ENCODE measurements at places on chromosomes 6 and 20.

- no peak for DNase-seq
These were observed 54.0 kb downstream of the STK4 start for GRCh38 chr20:45020236-45020886.

- DNase-seq, result no peak
These were observed 41.7 kb upstream of the NAA20 start for GRCh38 chr20:19975436-19975799.

GRCh38 chr20:58682656-58683531 lies 9.7 kb upstream of the NPEPL1 start:
- no peak for DNase-seq

GRCh38 chr6:33007831-33008400 lies 1.5 kb downstream of the HLA-DOA start:
- no peak for DNase-seq

GRCh38 chr6:159068904-159069578 lies 24.2 kb upstream of the TAGAP start:
- no peak for DNase-seq

DNA sequence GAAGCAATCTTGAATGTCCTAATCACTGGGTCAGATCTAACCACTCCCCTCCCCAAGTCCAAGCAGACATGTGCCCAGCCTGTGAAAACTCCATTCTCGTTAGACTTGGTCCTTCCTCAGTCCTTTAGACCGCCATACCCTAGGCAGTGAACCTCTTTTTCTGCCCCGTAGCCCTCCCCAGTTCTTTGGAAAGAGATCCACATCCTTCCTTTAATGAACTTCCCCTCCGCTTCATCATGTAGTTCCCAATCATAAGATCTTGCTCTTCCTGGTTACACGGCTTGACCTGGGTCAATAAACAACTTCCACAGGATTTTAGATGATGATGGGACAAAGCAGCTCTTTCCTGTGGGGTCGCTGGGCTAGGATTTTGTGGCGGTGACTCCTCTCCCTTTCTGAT lies 9.6 kb downstream of the AHCY start:
- no peak for DNase-seq

DNA sequence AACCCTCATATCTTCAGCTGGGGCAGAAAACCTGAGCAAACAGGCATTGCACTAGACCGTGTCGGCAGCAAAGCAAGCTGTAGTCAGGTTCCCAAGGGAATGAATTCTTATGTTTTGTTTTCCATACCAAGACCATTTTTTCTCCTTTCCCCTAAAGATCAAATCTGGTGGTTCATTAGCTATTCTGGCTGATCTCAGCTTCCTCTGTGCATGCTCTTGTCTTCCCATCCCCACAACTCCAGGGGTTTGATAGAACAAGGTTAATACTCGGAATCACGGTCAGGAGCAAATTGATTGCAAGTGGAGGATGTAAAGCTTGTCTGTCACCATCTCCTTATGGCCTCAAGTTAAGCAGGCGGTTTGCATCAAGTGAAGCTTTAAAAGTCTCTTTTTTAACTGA lies 778.8 kb downstream of the KIF16B start:
- no peak for DNase-seq

- no peak for DNase-seq
These were observed 122.5 kb downstream of the DST start for GRCh38 chr6:56520218-56520617.

- DNase-seq, result peak; percentile 98
These were observed at the start of gene IER3 for GRCh38 chr6:30744054-30744805. Gene IER3 (minus strand): TSS chr6:30744547. CDS start chr6:30744518, 29 bp downstream.

DNA sequence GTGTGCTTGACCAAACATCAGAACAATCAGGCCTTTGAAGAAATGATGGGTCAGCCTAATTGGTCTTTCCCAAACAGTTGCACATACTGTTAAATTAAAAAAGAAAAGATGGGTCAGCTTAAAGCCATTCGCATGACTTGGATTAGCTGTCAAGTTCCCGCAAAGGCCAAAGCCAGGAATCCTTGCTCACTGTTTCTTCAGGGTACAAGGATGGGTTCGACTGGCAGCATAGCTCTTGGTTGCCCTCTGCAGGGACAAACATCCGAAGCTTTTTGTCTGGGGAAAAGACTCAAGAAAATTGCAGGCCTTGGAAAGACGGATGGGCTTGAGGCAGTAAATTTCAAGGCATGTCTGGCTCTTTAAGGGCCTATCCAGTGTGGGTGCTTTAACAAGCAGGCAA lies 168.0 kb downstream of the HDGFL1 start:
- DNase-seq, result no peak

- no peak for DNase-seq
These were observed 431.0 kb upstream of the IRAK1BP1 start for GRCh38 chr6:78436335-78436734.

GRCh38 chr6:96704713-96705112 lies 132.6 kb downstream of the GPR63 start:
- no peak for DNase-seq

GRCh38 chr6:79201143-79201542 lies 33.3 kb downstream of the HMGN3 start:
- DNase-seq, result no peak

DNA sequence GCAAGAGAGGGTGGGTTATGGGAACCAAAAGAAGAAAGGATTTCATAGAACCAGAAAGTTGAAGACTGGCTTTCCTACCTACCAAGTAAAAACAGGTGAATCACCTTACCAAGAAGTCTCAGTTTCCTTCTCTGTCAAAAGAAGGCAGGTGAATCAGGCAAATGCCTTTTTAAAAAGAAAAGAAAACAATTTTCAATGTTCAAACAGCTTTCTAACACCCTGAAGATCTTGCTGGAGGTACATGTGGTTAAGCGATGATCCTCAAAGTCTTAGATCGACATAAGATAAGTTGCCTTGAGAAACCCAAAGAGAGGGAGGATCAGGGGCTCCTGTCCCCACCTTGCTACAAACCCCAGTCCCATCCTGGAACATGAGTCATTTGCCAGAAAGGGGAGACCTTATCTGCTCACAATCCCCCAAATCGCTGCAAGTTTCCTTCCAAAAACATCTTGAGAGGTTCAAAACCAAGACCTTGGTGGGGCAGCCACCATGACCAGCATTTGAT lies 71.6 kb downstream of the NFATC2 start:
- peak; percentile 76 for DNase-seq

- no peak for DNase-seq
These were observed 20.5 kb downstream of the RSPH9 start for GRCh38 chr6:43665376-43665775.

- DNase-seq, result peak; percentile 64
These were observed 114.5 kb downstream of the TOX2 start for GRCh38 chr20:44028868-44029847.

GRCh38 chr6:113923526-113923925 lies 47.4 kb downstream of the HDAC2 start:
- DNase-seq, result no peak

DNA sequence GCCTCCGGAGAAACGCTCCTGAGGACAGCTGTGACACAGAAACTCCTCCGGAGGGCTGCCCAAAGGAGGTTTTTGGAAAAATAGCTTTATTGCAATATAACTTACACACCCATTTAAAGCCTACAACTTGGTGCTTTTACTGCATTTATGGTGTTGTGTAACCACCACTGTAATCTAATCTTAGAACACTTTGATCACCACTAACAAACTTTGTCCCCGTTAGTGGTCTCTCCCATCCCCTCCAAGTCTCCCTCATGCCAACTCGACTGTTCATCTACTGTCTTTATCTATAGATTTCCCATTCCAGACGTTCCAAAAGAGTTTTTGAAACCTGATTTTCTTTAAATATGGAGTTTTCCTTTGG lies 62.8 kb downstream of the SYNJ2 start:
- DNase-seq, result no peak

DNA sequence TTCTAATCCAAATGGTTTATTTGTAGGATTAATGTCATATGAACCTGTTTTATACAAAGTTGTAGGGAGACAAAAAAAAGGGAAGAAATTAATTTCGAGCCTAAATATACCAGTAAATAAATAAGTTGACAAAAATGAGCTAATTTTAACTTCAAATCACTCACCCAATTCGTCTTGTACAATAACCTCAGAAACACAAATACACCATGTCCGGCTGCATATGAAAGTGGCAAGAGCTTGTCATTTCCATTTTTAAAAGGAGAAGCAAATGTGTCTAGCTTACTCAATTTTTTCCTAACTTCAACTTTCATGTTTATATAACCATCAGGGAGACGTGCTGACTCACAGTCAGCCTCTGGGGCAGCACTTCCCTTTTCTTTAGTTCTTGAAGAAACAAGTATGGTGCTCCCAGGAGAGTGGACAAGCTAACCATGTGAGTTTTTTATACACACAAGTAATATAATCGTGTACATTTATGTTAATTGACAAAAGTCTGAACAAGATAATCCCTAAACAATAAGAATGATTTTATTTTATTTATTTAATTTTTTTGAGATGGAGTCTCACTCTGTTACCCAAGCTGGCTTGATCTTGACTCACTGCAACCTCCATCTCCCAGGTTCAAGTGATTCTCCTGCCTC lies 55.5 kb upstream of the SGK1 start:
- DNase-seq, result no peak

DNA sequence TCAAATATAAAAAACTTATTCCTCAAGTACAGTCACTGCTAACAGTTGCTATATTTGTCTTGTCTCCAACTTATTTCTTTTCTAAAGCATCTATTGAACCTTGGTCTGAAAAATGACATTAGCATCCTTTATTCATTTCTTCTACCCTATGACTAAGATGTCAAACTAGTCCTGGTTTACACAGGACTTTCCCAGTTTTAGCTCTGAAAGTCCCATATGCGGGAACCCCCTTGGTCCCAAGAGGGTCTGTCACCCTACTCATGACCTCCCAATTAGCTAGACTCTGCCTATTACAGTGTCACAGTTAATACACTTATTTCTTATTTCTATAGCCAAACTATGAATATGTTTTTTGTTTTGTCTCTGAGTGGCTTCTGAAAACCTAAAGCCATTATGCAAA lies 37.1 kb downstream of the PLEKHG1 start:
- DNase-seq, result no peak

- DNase-seq, result no peak
These were observed 71.3 kb downstream of the TULP4 start for GRCh38 chr6:158383542-158383941.

GRCh38 chr6:108768792-108769524 lies 79.3 kb upstream of the ARMC2 start:
- DNase-seq, result no peak

- DNase-seq, result no peak
These were observed 60.4 kb downstream of the DOK5 start for GRCh38 chr20:54535746-54536145.

- no peak for DNase-seq
These were observed 657.5 kb upstream of the GJE1 start for GRCh38 chr6:141475259-141475658.

- no peak for DNase-seq
These were observed 59.3 kb upstream of the CARMIL1 start for GRCh38 chr6:25219917-25220278.

DNA sequence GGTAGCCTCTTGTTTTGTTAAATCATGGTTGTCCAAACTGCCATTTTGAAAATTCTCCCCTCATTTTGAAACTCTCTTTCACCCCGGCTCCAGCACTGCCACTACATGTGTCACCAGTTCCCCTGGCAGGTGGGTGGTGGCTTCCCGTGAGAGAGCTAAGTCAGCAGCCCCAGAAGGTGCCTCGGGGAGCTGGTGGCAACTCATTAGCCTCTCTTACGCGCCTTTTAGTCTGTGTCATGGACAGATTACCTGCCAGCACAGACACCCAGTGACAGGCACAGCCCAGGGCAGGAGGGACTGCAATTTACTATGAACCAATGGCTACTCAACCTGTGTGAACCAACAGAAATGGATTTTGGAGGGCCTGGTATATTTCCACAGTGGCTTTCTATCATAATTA lies 147.1 kb upstream of the SASH1 start:
- no peak for DNase-seq

DNA sequence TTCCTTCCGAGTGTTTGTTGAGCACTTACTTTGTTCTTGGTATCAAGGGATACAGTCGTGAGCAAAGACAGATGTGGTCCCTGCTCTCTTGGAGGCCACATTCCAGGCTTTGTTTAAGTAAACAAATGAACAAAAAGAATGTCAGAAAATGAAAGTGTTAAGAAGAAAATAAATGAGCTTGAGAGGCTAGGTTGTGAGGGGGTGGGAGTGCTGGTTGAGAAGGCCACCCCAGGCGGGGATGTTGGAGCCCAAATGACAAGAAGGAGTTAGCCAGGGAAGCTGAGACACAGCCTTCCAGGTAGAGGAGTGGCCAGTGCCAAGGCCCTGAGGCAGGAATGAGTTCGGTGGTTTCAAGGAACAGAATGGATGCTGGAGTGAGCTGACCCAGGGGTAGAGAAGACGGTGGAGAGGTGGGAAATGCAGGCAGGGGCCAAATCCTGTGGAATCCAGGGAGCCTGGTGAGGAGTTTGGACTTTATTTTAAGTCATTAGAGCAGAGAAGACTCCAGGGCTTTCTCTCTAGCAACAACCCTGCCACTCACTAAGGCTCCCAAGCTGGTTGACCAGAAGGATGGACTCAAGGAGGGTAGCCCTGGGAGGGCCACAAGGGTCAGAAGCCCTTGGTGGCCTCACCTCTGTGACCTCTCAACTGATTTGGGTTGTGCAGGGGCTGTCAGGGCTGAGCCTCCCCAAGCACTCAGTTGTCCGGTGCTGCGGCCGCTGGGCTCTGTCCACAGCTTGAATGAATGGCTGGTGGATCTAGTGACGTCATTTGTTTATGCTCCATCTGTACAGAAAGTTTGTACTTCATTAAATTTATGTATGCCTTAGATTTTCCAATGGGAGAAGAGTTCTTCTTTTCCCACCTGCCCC lies 66.0 kb upstream of the STX16 start:
- DNase-seq, result no peak
